Naive thymus-derived CD8-positive, alpha-beta T cell (primary cell): ENCODE measurements at places on chromosomes 1 and 21.

DNA sequence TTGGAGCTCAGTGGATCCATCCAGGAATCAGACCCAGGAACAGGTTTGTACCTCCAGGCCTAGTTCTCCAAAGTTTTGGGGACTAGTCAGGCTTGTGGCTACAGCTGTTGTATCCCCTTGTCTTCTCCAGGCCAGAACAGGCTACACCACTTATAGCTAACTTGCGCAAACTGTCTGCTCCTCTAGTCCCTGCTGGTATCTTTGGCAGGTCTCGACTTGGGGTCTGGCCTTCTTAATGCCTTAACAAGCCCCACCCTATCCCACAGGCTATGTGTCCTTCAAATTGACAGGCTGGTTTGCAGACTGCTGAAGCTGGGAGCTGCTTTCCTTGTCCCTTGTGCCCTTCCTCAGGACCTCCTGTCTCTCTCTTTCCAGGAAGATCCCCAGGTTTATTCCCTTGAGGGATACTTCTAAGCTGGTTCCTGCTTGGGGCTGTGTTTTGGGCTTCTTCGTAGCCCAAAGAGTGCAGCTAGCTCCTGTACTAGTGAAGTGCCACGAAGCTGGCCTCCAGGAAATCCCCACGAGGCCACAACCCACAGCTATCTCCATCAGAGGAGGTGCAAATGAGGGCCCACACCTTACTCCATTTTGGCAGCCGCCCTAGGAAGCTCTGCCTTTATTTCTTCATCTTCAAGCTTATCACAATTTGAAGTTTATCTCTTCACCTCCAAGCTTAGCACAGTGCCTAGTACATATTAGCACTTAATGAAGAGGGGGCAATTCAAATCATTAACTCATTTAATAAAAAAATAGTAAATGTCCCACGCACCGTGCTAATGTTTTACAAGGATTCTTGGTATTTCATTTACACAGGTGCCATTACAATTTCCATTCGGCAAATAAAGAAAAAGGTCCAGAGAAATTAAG lies 683 bp upstream of the DMAP1 start:
- no peak for DNase-seq

DNA sequence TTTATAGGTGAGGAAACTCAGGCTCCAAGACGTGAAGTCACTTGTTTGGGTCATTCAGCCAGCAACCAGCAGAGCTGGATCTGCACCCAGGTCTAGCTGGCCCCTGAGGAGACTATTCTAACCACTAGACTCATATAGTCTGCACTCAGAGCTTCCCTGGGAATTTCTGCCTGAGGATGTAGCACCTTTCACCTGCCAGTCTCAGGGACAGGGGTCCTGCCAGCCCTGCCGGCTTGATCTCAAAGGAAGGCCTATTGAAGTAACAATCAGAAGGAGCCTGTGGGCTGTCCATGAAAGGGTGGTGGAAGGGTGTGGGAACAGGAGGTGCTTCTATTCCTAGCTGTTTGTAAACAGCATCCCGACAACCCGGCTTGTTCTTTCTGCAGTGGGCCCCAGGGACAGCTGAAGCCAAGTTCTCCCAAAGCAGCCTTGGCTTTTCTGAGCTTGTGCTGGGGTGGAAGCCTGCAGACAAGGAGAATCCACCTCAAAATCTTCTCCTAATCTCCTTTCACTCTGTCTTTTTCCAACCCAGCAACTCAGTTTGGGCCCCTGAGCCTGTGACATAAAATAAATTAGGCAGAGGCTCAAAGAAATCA lies 7.8 kb downstream of the LMOD1 start:
- DNase-seq = no peak

- DNase-seq = no peak
These were observed 101.0 kb upstream of the COG2 start for GRCh38 chr1:230541306-230541705.

DNA sequence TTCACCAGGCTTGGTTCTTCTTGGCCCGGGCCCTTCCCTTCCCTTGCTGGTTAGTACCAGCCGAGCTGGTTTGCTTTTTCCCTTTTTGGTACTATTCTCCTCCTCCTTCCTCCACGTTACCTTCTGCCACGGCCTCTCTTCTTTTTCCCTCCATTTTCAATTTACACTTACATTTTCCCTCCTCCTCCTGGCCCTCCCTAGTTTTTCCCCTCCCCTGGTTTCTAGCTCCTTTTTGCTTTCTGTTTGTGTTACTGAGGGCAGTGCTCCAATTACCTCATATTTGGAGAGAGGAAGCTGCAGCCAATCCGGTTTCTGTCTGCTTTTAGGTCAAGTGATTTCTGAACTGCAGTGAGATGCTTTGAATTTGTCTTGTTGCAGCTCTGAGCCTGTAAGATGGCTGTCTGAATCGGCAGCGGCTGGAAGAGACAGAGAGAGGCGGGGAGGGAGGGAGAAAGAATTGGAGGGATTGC lies 63.7 kb downstream of the MACF1 start:
- no peak for DNase-seq

GRCh38 chr1:212952641-212952976 lies 2.3 kb downstream of the VASH2 start:
- DNase-seq = no peak
